ENCODE measurements at places on chromosomes 5 and 9.

DNA sequence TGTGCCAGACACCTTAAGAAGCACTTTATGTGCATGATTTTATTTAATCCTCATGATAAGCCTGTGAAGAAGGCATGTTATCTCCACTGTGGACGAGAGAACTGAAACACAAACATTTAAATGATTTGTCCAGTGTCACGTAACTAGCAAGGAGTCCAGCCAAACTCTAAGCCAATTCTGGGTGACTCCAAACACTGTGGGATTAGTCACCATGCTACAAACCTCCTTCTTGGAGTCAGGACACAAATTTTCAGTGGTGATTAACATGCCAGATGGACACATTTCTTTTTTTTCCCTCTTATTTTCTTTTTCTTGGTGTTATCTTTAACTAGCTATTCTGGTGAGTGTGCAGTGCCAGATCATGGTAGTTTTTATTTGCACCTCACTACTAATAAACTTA lies 316.8 kb downstream of the NDUFS4 start:
- no peak for DNase-seq

GRCh38 chr5:133234911-133235310 lies 183.1 kb downstream of the HSPA4 start:
- no peak for DNase-seq

- no peak for DNase-seq
These were observed 56.5 kb upstream of the SEMA6A start for GRCh38 chr5:116631147-116631546.

DNA sequence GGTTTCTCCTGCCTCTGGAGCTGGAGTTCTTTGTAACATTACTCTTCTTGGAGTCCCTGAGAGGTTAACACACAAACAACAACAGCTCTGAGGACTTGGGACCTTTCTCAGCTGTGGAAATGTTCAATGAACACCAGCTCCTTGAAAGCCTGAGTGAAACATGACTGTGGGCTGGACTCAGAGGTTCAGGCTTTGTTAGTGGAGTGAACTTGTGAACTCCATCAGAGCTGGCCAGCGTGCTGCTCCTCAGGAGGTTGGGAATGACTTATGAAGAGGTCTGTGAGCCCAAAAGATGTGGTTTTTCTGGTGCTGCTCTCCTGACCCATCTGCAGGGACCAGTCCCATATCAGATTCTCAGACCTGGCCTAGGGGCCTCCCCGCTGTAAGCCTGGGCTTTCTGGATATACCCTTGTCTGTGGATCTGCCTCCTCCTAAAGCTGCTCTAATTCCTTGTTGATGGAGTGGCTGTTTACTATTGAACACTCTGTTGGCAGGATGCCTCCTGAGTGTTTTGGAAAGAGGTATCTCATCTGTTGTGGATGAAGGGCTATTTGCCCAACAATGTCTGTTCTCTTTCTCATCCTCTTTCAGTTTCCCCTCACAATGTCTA lies 170.0 kb upstream of the GDNF start:
- DNase-seq: no peak

DNA sequence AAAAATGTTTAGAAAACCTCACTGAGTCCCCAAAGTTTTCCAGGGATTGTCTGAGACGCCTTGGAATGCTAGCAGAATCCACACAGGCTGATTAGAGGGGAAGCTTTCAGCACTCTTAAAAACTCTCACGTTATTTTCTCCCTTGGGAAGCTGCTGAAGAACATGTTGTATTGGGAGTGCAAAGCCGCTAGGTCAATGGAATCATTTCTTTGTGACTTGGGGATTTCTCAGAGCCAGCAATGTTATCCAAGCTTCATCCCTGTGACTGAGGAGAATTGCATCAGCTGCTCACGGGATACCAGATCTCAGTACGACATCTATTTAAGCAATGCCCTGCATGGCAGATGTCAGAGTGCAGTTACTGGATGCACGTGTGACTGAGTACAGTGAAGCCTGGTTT lies 426.4 kb upstream of the MPDZ start:
- DNase-seq: no peak

DNA sequence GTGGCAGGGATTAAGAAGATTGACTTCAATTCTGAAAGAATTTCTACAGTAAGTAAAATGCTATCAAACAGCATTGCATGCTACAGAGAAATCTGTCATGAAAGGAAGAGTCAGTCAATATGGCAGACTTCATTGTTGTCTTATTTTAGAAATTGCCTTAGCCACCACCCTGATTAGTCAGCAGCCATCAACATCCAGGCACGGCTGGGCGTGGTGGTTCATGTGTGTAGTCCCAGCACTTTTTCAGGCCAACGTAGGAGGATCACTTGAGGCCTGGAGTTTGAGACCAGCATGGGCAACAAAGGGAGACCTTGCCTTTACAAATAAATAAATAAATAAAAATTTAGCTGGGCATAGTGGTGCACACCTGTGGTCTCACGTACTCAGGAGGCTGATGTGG lies 46.6 kb downstream of the RMI1 start:
- DNase-seq: no peak

GRCh38 chr9:93690618-93691017 lies 114.2 kb downstream of the PHF2 start:
- DNase-seq: no peak
